ENCODE measurements at places on chromosomes 11 and 22.

GRCh38 chr11:29755474-29755873 is 261.4 kb downstream of the KCNA4 start:
- H3K36me3 ChIP-seq: no peaks in the 10 kb centered on the region
- H3K27ac ChIP-seq: no peak overlapping the region
- no peak overlapping the region for H3K4me3 ChIP-seq
- H3K27me3 ChIP-seq: no peaks in the 10 kb centered on the region

DNA sequence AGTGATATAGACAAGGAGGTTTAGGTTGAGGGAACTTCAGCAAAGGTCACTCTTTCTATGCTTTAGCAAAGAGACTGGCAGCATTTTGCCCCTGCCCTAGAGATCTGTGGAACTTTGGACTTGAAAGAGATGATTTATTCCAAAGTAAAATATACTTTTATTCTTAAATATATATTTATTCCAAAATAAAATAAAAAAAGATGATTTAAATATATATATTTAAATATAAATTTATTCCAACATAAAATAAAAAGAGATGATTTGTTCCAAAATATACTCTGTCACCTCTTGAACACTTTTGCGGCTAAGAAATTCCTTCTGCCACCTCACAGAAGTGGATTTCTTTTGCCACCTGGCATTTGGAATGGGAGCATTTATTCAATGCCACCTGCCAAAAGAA is 521.3 kb upstream of the CHORDC1 start:
- H3K27ac ChIP-seq: no peak overlapping the region
- H3K36me3 ChIP-seq: no peaks in the 10 kb centered on the region
- no peaks in the 10 kb centered on the region for H3K4me1 ChIP-seq
- H3K4me3 ChIP-seq: no peak overlapping the region
- no peak for ATAC-seq

DNA sequence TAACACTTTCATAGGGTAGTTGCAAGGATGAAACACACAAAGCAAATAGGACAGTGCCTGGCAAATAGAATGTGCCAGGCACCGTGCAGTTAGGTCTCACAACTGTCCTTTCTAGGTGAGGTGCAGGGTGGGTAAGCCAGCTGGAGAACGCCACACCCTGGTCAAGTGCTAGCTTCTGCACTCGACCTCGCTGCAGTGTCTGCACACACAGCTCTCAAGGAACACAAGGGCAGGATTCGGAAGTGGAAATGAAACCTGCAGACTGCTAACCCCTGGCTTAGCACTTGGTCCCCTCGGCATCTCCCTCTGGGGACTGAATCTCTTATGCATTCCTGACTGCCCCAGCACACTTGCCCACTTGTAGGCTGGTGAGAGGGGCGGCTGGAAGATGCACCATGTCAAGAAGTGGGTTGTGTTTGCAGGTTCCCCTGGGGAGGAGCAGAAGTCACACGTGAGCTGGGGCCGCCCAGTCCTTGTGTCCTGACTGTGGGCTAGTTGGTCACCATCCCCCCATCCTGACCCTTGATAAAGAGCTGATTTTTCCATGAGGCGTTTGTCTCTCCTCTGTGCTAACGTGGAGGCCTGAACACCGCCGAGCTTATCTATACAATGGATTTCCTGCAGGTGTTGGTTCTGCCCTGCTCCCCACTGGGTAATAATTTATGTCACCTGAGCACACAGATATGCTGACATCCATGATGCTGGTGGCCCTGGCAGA is 89.0 kb downstream of the MICAL2 start:
- peak; percentile 3 for ATAC-seq
- H3K4me1 ChIP-seq: peaks cover 52% of the 10 kb centered on the region
- H3K27me3 ChIP-seq: no peaks in the 10 kb centered on the region
- H3K27ac ChIP-seq: peak overlapping the region; percentile 96
- peaks cover 86% of the 10 kb centered on the region for H3K36me3 ChIP-seq

- no peaks in the 10 kb centered on the region for H3K36me3 ChIP-seq
- H3K27me3 ChIP-seq: no peaks in the 10 kb centered on the region
- H3K4me1 ChIP-seq: no peaks in the 10 kb centered on the region
- H3K27ac ChIP-seq: no peak overlapping the region
Observed at GRCh38 chr11:104060820-104061219, 24.4 kb downstream of the DDI1 start.

DNA sequence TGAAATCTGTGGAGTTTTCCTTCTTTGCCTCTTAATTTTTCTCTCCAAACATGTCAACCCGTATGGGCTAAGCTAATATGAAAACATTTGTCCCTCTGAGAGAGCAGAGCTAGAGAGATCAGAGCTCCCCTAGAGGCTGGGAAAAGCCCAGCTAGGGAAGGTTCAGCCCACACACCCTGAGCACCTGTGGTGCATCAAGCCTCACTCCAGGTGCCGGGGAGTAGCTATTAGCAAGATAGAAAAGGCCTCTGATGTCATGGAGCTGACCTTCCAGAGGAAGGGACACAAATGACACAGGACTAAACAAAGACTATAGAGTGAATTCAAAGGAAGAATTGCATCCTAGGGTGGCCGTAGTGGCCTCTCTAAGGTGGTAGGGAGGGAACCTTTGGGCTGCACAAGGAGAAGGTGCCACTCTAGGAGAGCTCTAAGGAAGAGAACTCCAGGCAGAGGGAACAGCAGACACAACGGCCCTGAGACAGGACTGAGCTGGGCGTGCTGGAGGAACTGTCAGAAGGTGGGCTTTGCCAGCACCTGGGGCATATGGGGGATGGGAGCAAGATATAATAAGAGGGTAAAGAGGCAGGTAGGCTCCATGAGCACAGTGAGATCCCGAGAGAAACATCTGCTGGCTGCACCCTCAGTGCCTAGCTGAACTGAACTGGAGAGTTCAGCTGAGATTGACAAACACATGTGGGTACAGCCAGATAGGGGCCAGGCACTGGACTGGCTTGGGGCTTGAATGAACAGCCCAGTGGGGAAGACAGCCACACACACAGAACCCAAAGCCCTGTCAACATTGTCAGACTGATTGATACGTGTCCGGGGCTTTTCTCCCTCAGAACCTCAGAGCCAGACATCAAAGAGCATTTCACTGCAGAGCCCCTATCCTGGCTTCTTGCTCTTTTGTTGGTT is 65.5 kb upstream of the DRD2 start:
- no peaks in the 10 kb centered on the region for H3K4me1 ChIP-seq
- H3K36me3 ChIP-seq: no peaks in the 10 kb centered on the region
- H3K27me3 ChIP-seq: peaks cover 14% of the 10 kb centered on the region
- no peak overlapping the region for H3K27ac ChIP-seq
- no peak overlapping the region for H3K4me3 ChIP-seq
- no peak for ATAC-seq

GRCh38 chr22:39486951-39487825 is 14.9 kb upstream of the MIEF1 start:
- no peaks in the 10 kb centered on the region for H3K36me3 ChIP-seq
- no peaks in the 10 kb centered on the region for H3K27me3 ChIP-seq
- no peak overlapping the region for H3K27ac ChIP-seq
- no peak overlapping the region for H3K4me3 ChIP-seq

DNA sequence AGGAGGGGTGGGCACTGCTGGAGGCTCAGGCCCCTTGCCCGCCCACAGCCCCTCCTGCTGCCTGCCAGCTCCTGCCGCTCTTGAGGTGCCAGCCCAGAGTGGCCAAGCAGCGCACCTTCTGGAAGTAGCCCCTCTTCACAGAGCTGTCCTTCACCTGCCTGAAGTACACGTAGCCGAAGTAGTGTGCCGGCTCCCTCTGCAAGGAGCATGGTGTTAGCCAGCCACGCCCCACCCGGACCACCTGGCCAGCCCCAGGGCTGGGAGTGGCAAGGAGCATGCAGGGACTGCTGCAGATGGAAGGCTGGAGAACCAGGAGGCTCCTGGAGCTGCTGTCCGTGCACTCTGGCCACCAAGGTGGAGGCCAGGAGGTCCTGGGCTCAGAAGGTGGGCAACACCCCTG is 9.6 kb downstream of the DENND6B start:
- no peak for ATAC-seq
- H3K4me3 ChIP-seq: no peak overlapping the region
- H3K4me1 ChIP-seq: peaks cover 10% of the 10 kb centered on the region
- H3K36me3 ChIP-seq: no peaks in the 10 kb centered on the region
- no peaks in the 10 kb centered on the region for H3K27me3 ChIP-seq

DNA sequence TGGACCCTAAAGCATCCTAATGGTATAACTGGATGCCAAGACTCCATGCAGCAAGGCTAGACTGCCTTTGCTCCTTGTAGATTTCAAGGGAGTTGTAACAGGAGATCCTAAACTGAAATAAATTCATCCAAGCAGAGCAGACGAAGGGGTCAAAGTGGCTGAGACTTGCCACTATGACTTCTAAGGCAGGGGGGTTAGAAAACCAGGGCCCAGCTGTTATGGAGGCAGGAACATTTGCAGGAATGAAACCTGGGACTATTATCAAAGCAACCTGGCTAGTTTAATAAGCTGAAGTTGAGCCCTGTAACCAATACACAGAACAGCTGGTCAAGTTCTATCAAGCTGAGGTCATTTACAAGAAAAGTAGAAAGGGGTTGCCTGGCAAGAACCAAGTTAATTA is 122.2 kb upstream of the TRPC6 start:
- no peak overlapping the region for H3K4me3 ChIP-seq
- ATAC-seq: no peak
- H3K27ac ChIP-seq: no peak overlapping the region
- no peaks in the 10 kb centered on the region for H3K36me3 ChIP-seq

- H3K27ac ChIP-seq: no peak overlapping the region
- ATAC-seq: no peak
- H3K27me3 ChIP-seq: no peaks in the 10 kb centered on the region
Observed at GRCh38 chr22:43109921-43110443, 568 bp upstream of the BIK start.

- no peak for ATAC-seq
- no peaks in the 10 kb centered on the region for H3K4me1 ChIP-seq
- no peaks in the 10 kb centered on the region for H3K36me3 ChIP-seq
- H3K4me3 ChIP-seq: no peak overlapping the region
- peaks cover 18% of the 10 kb centered on the region for H3K27me3 ChIP-seq
Observed at GRCh38 chr11:130638033-130638432, 189.6 kb downstream of the ADAMTS15 start.

DNA sequence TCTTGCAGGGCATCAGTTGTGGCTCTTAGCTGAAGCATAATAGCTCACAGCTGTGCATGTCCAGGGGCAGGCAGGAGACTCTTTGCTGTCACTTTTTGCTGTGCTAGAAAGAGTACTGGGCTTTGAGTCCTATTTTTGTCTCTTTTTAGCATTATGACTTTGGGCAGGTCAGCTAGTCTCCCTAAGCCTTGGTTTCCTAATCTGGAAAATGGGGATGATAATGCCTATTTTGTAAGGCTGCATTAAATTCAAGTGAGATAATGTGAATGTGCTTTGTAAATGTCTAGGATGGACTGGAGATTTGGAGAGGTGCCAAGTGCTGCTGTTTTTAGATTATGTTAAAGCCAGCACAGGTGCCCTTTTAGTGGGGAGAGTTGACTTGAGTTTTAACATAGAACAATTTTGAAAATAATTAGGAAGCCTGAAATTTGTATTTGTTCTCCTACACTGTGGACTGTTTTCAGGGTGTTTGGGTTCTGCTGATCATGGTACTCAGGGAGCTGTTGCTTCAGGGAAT is 19.1 kb downstream of the CABIN1 start:
- ATAC-seq: no peak
- H3K4me1 ChIP-seq: peaks cover 22% of the 10 kb centered on the region
- no peak overlapping the region for H3K4me3 ChIP-seq
- no peaks in the 10 kb centered on the region for H3K27me3 ChIP-seq
- H3K27ac ChIP-seq: peak overlapping the region; percentile 39
- peaks cover 27% of the 10 kb centered on the region for H3K36me3 ChIP-seq

- H3K27ac ChIP-seq: peak overlapping the region; percentile 46
- peaks cover 12% of the 10 kb centered on the region for H3K36me3 ChIP-seq
- peaks cover 34% of the 10 kb centered on the region for H3K27me3 ChIP-seq
- no peak overlapping the region for H3K4me3 ChIP-seq
- H3K4me1 ChIP-seq: peaks cover 10% of the 10 kb centered on the region
Observed at GRCh38 chr22:29312218-29313125, 3.0 kb downstream of the RASL10A start.

GRCh38 chr22:20267441-20268278 is 458 bp downstream of the RTN4R start:
- peak overlapping the region; percentile 21 for H3K4me3 ChIP-seq
- no peaks in the 10 kb centered on the region for H3K4me1 ChIP-seq
- H3K27ac ChIP-seq: no peak overlapping the region
- no peaks in the 10 kb centered on the region for H3K27me3 ChIP-seq

GRCh38 chr11:124198897-124199296 is 15.8 kb downstream of the OR10D3 start:
- H3K27me3 ChIP-seq: peaks cover 7% of the 10 kb centered on the region
- H3K36me3 ChIP-seq: no peaks in the 10 kb centered on the region
- no peak overlapping the region for H3K27ac ChIP-seq
- no peaks in the 10 kb centered on the region for H3K4me1 ChIP-seq

GRCh38 chr11:31246451-31247165 is 122.9 kb downstream of the DCDC1 start:
- no peaks in the 10 kb centered on the region for H3K4me1 ChIP-seq
- H3K4me3 ChIP-seq: no peak overlapping the region
- H3K36me3 ChIP-seq: no peaks in the 10 kb centered on the region
- ATAC-seq: no peak
- H3K27me3 ChIP-seq: peaks cover 8% of the 10 kb centered on the region

GRCh38 chr11:33452836-33453624 is 195.8 kb downstream of the HIPK3 start:
- no peak overlapping the region for H3K27ac ChIP-seq
- no peaks in the 10 kb centered on the region for H3K36me3 ChIP-seq
- peaks cover 15% of the 10 kb centered on the region for H3K27me3 ChIP-seq
- ATAC-seq: no peak
- no peak overlapping the region for H3K4me3 ChIP-seq

- no peaks in the 10 kb centered on the region for H3K27me3 ChIP-seq
- peaks cover 5% of the 10 kb centered on the region for H3K4me1 ChIP-seq
- peaks cover 99% of the 10 kb centered on the region for H3K36me3 ChIP-seq
Observed at GRCh38 chr11:27497284-27497866, 9.2 kb downstream of the LIN7C start.
